Occipital lobe (tissue), 3 donors: ENCODE measurements at places on chromosomes 2 and 18. TPM values are rescaled to one million over a fixed set of nuclear protein-coding genes. Genes with fewer than 3 reads are reported as not detected.

APOB gene
- 0.62 TPM for total RNA-seq

NGEF gene
- 22.8 TPM for total RNA-seq

TXNDC2 gene
- total RNA-seq: not detected

ASB18 gene
- total RNA-seq: 0.78 TPM

FAM110C gene
- 3.1 TPM for total RNA-seq

EMILIN1 gene
- total RNA-seq: 4.5 TPM

PDE1A gene
- 42.1 TPM for total RNA-seq

DCTN1 gene
- total RNA-seq: 97.2 TPM

- no peak for DNase-seq
Measured at GRCh38 chr2:22990246-22990645, 394.7 kb upstream of the KLHL29 start.

GRCh38 chr18:40011201-40011600 is 1943.8 kb upstream of the PIK3C3 start:
- no peak for DNase-seq

DNA sequence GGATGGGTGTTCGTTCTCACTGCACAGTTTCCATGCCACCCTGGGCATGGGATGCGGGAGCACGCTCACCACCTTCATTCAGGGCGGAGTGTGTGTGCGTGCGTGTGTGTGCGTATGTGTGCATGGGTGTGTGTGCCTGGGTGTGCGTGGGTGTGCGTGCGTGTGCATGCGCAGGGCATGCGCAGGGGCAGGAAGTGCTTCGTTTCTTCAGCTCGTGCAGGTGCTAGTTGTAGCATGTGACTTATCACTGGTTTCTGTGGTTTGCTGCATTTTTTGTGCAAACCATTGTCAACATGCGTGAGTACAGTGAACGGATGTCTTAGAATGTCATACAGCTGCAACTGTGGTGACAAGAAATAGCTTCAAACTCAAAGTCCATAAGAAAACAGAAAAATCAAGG is 179.5 kb downstream of the PTGR3 start:
- no peak for DNase-seq

- no peak for DNase-seq
Measured at GRCh38 chr2:74079522-74080341, 68.0 kb downstream of the BOLA3 start.

DNA sequence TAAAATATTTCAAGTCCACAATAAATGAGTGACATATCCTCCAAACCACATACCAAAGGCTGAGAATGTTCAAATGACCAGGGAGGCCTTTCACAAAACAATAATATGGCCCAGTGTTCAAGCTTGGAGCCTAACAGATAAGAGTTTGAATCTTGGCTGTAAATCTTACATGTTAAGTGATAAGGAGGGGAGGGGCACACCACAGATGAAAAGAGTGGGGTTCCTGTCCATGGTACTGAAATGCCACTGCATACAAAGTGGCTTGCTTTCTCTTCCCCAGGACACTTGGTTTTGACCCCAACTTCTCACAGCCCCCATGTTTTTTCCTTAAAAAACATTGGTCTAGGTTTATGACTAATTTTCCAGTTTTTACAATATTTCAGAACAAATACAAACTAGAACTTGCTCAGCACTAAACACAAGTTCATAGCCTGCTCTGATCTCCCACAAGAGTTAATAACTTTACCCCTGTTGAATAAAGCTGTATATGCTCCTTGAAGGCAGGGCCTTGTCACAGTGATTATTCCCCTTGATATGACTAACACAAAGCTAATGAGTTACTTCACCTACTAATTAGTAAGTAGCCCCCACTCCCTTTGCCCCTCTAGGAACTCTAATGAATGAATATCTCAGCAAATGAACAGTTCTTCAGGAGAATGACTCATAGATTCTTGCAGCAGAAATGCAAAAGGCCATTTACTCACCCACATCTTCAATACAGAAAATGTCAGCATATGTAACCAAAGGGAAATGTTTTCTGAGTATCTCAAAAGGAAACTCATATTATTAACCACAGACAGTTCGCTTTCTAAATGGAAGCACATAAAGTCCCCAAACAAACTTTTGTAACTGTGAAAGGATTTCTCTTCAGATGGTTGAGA is 142.2 kb downstream of the SATB2 start:
- DNase-seq: no peak

GRCh38 chr2:237280939-237281338 is 133.0 kb downstream of the COL6A3 start:
- DNase-seq: no peak

- no peak for DNase-seq
Measured at GRCh38 chr2:68031043-68031442, 31.8 kb downstream of the C1D start.

GRCh38 chr18:31931163-31931885 is 11.6 kb downstream of the TRAPPC8 start:
- no peak for DNase-seq

DNA sequence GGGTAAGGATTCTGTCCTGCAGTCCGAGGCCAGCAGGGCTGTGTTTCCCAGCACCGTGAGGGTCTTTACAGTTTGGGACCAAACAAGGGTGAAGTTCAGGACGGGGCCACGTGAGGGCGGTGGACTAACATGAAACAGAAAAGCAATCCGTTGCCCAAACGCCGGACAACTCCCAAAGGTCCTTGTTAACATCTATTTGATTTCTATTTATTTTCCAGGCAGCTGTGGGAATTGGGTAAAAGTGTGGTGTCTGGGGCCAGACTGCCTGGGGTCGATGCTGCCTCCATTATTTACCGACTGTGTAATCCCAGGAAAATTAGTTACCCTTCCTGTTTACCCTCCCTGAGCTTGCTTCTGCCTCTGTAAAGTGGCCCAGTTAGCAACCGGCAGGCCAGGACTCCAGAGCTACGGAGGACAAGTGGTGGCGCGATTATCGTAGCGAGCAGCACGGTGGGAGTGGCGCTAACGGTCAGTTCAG is 66.3 kb upstream of the TCF7L1 start:
- DNase-seq: no peak

GRCh38 chr2:31420936-31421335 is 6.4 kb upstream of the XDH start:
- DNase-seq: no peak
